ENCODE measurements at places on chromosomes 6 and 20. TPM values are rescaled to one million over a fixed set of nuclear protein-coding genes. Genes with fewer than 3 reads are reported as not detected.

The LAMP5 gene
- not detected for total RNA-seq

DNA sequence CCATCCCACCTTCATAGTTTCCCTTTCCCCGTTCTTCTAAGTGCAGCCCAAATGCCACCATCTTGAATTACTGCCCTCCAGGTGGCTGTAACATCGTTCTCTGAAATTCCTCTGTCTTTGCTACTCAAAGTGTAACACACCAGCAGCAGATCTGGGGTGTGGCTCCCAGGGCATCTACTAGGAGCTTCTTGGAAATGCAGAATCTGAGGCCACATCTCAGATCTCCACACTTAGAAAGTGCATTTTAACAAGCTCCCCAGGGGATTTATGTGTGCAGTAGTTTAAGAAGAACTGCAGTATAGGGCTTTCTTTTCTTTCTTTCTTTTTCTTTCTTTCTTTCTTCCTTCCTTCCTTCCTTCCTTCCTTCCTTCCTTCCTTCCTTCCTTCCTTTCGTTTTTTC, 1.7 kb upstream of the MLIP start:
- no peak overlapping the region for H3K4me3 ChIP-seq
- H3K36me3 ChIP-seq: no peaks in the 10 kb centered on the region
- H3K27me3 ChIP-seq: no peaks in the 10 kb centered on the region
- DNase-seq: no peak
- H3K27ac ChIP-seq: no peak overlapping the region

- no peak overlapping the region for H3K27ac ChIP-seq
- H3K27me3 ChIP-seq: no peaks in the 10 kb centered on the region
- no peaks in the 10 kb centered on the region for H3K4me1 ChIP-seq
- DNase-seq: no peak
- H3K36me3 ChIP-seq: no peaks in the 10 kb centered on the region
These were observed 250.4 kb downstream of the CDH4 start for GRCh38 chr20:61502433-61502832.

The SMOC2 gene
- not detected for total RNA-seq

The FLRT3 gene
- total RNA-seq: not detected

The TEAD3 gene
- 0.90 TPM for total RNA-seq
